ENCODE measurements at places on chromosomes 13 and 19.

- no peak for DNase-seq
Observed at GRCh38 chr13:28058866-28059613, 41.3 kb downstream of the FLT3 start.

DNA sequence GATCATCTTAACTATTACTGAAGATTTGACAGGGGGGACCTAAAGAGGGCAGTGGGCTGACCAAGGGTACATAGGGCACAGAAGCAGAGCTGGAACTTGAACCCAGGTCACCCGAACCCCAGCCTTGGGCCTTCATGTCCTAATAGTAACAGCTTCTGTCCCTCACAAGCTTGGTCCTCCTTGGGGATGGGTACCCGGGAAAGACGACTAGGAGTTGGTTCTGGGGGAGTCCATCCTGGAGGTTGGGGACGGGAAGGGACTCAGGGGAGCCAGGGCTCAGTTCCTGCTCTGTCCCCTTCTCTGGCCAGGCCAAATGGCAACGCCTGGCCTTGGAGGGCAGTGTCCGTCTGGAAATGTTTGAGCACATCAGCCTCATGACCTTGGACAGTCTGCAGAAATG is 39.6 kb upstream of the CYP4F8 start:
- DNase-seq: no peak

- DNase-seq: no peak
Observed at GRCh38 chr19:45146251-45146650, 14.5 kb downstream of the NKPD1 start.

DNA sequence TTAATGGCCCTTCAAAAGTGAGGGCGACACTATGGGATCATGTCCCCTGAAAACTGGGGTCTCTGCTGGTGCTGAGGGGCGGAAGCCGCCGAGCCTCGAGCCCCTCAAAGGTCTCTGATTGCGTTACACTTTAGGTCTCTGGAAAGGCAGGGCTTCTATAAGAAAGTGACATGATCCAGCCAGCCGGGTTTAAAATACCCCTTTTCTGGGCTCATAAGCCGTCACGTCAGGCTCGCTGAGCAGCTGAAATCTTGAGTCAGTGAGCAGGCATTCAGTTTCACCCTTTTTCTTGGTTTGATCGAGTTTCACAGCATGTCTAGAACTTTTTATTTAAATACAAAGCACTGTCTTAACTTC is 600 bp upstream of the HMGB1 start:
- DNase-seq: no peak

- DNase-seq: no peak
Observed at GRCh38 chr13:25179832-25180774, 8.0 kb upstream of the AMER2 start.

GRCh38 chr13:39602614-39603366 is at the start of gene LHFPL6:
TSS of gene LHFPL6 (minus strand) at chr13:39603193.
- no peak for DNase-seq

GRCh38 chr19:49863935-49864320 is 3.4 kb downstream of the PNKP start:
- no peak for DNase-seq

GRCh38 chr13:24180750-24181377 is 20.3 kb downstream of the SPATA13 start:
- DNase-seq: no peak

- no peak for DNase-seq
Observed at GRCh38 chr19:39544911-39545310, 5.0 kb upstream of the EID2 start.

DNA sequence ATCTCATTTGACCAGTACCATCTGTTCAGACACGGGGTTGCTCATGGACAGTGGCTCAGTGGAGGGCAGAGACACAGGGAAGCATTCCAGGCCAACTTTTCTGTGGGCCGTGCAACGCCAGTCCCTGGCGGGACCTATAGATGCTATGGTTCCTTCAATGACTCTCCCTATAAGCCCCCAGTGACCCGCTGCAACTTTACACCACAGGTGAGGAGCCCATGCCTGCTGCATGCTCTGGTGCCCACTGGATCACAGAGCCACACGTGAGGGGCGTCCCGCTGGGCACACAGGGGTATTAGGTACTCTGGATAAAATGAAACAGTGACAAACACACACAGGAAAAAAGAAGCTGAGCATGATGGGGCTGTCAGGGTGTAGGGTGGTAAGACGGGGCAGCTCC is 34.3 kb downstream of the LAIR2 start:
- DNase-seq: no peak

GRCh38 chr13:38415233-38415632 is 65.6 kb downstream of the UFM1 start:
- DNase-seq: no peak

GRCh38 chr19:37874784-37875183 is 31.6 kb downstream of the WDR87 start:
- DNase-seq: no peak

Data from stimulated activated CD4-positive, alpha-beta T cell treated with anti-CD3 and anti-CD28 coated beads, Interleukin-1b, Interleukin-23, amount 100 ng/mL, for 1 hour (primary cell).